ENCODE measurements at places on chromosomes 3 and 15.

DNA sequence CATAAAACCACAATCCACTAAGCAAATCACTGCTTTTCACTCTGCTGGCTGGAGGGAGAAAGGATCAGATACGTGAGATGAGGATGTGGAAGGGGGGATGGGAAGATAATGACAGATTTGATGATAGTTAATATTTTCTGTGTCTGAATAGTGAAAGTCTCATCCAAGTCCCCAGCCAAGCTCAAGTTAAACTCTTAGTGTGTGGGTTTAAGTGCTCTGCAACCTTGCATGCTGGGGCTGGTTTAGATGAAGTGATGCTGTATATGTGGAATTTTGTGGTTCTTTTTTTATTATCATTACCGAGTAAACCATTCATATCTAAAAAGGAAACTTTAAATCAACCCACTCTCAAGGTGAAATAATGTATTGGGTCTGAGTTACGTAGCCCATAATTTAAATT, 111.0 kb downstream of the TPRG1 start:
- H3K36me3 ChIP-seq = no peaks in the 10 kb centered on the region
- H3K27me3 ChIP-seq = no peaks in the 10 kb centered on the region
- no peak overlapping the region for H3K27ac ChIP-seq
- no peak overlapping the region for H3K4me3 ChIP-seq
- H3K4me1 ChIP-seq = no peaks in the 10 kb centered on the region

DNA sequence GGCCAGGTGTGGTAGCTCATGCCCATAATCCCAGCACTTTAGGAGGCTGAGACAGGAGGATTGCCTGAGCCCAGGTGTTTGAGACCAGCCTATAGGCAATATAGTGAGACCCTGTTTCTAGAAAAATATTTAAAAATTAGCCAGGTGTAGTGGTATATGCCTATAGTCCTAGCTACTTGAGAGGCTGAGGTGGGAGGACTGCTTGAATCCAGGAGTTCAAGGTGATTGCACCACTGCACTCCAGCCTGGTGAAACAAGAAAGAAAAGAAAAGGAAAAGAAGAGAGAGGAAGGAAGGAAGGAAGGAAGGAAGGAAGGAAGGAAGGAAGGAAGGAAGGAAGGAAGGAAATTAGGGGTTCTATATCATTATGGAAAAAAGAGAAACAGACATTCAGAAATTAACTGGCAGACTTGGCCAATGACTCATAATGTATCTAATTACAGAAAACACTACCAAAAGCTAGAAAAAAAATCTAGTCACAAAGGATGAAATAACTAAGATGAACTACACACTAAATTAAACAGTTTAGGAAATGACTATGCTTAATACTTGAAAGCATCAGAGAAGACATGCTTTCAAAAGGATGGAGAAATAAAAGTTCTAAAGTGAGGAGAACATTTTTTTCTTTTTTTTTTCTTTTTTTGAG, 45.4 kb upstream of the TERB2 start:
- H3K27me3 ChIP-seq = no peaks in the 10 kb centered on the region
- H3K4me3 ChIP-seq = no peak overlapping the region
- no peak overlapping the region for H3K27ac ChIP-seq
- DNase-seq = no peak

DNA sequence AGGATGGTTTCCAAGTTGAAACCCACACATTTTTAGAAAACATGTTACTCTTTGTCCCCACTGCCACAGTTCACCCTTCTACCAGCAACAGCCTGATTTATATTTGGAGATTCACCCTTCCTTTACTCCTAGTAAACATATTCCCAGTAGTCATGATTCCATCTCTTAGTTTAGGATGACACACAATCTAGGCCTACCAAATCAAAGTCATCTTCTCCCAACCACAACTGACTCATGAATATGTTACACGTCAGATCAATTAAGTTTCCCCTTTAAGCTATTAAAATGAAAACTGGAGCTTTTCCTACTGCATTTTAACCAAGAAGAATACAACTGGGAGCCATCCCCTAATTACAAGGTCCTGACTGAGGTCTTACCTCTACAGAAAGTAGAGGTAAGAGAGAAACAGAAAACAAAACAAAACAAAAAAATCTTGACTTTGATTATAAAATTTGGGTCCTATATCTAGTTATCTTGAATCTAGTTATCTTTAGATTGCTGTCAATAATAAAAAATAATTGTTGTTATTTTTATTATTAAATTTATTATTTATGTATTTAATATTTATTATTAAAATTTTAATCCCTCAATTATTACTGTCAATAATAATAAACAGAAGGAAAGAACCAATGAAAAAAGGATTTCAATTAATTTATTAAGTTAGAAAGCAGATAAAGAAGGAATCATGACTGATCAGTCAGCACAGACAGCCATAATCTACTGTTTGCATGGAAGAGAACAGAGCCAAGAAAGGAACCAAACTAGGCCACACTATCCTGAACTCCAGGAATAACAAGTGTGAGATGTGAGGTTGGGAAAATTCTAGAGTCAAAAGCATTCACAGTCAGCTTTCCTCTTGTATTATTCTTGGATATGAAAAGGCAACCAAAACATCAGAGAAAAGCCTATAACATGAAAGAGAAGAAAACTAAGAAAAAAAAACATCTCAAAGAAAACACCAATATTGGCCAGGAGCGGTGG, 12.5 kb downstream of the DPH6 start:
- H3K4me1 ChIP-seq = peaks cover 23% of the 10 kb centered on the region
- H3K27ac ChIP-seq = no peak overlapping the region
- no peak overlapping the region for H3K4me3 ChIP-seq
- H3K27me3 ChIP-seq = no peaks in the 10 kb centered on the region
- DNase-seq = no peak
- H3K36me3 ChIP-seq = no peaks in the 10 kb centered on the region

- H3K4me3 ChIP-seq = peak overlapping the region; percentile 90
- peak overlapping the region; percentile 93 for H3K27ac ChIP-seq
- H3K36me3 ChIP-seq = no peaks in the 10 kb centered on the region
- H3K27me3 ChIP-seq = no peaks in the 10 kb centered on the region
- H3K4me1 ChIP-seq = peaks cover 15% of the 10 kb centered on the region
Observed at GRCh38 chr15:45635763-45636292, 999 bp downstream of the SQOR start.

DNA sequence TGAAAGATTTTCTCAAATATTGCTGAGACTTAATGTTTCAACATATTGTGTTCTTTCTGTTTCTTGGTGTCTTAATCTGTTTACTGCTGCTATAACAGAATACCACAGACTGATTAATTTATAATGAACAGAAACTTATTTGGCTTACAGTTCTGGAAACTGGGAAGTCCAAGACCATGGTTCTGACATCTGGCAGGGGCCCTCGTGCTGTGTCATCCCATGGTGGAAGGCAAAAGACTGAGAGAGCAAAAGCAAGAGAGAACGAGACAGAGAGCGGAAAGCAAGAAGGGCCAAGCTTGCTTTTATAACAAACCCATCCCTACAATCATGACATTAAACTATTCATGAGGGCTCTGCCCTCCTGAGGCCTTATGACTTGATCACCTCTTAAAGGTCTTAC, 88.7 kb downstream of the ARNT2 start:
- no peak overlapping the region for H3K27ac ChIP-seq
- no peaks in the 10 kb centered on the region for H3K36me3 ChIP-seq
- H3K4me3 ChIP-seq = no peak overlapping the region
- DNase-seq = no peak
- H3K27me3 ChIP-seq = no peaks in the 10 kb centered on the region
- H3K4me1 ChIP-seq = no peaks in the 10 kb centered on the region

DNA sequence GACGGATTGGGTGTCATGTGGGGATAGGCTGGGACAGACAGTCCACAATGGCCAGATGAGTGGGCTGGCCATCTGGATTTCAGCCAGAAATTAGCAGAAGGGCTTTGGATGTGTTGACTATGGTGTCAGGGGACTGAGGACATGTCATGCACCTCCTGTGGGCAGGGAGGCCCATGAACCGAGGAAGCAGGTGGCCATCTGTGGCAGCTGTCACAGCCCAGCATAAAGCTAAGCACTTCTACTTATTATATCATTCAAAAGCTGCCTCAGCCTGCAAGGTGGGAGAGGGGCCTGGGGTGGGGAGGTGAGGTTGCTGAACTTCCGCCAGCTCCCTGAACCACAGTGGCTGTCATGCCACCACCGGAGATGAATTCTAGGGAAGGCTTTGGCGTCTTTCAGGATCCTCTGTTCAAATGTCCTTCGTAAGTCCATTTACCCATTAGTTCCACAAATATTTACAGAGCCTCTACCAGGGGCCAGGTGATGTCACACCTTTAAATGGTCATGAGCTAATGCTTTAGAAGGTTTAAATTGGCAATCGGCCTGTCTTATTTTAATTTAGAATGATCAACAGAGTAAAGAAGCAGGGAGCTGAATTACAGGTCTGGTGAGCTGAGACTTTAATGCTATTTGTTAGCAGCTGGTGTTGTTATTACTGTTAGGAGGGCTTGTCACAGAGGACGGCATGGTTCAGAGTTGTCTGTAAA, 23.6 kb upstream of the CAV3 start:
- no peak overlapping the region for H3K4me3 ChIP-seq
- DNase-seq = no peak
- H3K27ac ChIP-seq = no peak overlapping the region
- no peaks in the 10 kb centered on the region for H3K27me3 ChIP-seq
- H3K4me1 ChIP-seq = no peaks in the 10 kb centered on the region
- no peaks in the 10 kb centered on the region for H3K36me3 ChIP-seq

GRCh38 chr3:117447419-117447818, 737.8 kb downstream of the TUSC7 start:
- no peak overlapping the region for H3K27ac ChIP-seq
- H3K27me3 ChIP-seq = no peaks in the 10 kb centered on the region
- no peak overlapping the region for H3K4me3 ChIP-seq
- no peak for DNase-seq
- H3K36me3 ChIP-seq = no peaks in the 10 kb centered on the region

Data from pancreas (tissue), 10 donors.